ENCODE measurements at places on chromosomes 12 and 14.

- no peak for DNase-seq
Observed at GRCh38 chr12:113310489-113310888, 24.4 kb downstream of the SLC8B1 start.

DNA sequence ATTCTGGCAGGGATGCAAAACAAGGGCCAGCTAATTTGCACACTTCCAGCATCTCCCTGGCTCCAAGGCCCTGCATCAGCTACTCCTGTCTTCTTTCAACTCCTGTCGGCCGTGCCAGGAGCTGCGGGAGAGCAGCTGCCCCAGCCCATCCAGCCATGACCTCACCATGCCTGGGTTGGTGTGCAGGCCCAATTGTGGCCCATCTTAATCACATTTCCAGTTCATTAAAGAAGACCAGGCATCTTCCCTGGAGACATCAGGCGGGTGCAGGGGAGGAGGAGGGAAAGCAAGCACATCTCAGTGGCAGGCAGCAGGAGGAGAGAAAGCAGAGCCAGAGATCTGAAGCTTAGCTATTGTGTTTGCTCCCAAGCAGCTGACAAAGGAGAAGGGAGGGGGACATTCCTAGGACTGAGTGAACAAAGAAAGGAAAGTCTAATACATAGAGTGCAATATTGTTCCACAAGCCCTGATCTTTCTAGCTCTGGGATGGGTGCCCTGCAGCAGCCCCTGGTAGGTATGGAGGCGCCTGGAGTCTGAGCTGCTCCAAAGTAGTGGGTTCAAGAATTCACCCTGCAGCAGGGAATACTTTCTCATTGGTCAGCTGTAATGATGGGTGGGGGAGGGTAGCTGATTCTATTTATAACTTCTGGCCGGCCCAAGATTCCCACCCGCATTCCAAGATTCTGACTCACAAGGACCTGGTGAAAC, 40.1 kb downstream of the VWF start:
- DNase-seq = no peak

DNA sequence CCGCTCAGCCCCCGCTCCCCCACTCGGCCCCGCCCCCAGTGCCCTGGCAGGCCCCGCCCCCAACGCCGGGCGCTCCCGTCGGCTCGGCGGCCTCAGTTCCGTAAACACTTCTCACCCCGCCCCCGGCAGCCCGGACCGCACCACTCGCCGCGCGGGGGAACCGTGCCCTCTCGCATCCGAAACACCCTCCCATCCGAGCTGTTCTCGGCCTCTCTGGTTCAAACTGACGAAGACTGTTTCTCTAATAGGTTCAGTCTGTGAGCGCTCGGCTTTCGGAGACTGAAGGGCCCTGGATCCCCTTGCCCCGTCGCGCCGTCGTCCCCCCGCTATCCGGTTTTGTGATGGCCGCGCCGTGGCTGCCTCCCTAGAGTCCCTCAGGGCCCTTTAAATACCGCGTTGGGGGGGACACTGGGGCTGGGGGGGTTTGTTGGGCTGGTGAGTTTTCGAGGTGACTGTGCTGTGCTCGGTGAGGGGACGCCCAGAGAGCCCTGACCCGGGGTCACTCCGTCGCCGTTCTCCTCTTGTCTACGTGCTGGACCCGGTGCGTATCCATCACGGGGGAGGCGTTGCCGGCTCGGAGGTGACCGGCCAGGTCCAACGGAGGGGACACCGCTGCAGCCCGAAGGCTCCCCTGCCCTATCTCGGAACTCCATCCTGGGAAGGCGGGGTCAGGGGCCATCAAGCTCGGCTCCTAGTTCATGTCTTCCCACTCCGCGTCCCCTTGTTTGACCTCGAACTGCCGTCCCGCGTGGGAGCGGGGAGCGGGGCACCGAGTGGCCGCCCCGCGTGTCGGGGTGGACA, at the start of gene TCP11L2:
TSS of gene TCP11L2 (plus strand) at position 333 of the 801 bp plus-strand sequence. CDS start 8,343 bp downstream, outside the sequence.
- DNase-seq = peak; percentile 91

- no peak for DNase-seq
Observed at GRCh38 chr14:100669468-100669867, 57.2 kb upstream of the DLK1 start.

DNA sequence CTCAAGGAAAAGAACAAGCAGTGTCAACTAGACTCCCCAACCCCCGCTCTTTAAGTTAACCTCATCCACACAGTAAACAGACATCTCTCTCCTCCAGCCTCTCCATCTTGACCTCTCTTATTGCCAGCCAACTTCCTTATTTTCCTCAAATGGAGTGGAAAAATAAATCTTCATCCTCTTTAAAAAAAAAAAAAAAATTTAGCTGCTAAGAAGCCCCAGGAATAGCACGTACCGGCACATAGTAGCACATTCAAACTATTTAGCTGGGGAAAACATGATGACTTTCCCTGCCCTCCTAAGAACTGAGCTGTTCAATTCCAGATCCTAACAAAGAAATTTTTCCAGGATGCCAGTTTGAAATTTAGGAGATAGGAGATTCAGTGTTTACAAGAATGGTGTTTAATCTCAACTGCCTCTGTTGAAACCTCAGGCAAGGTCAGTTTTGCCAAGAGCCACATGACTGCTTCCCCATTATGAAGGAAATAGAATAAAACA, 90.8 kb downstream of the EPS8 start:
- DNase-seq = no peak

- DNase-seq = no peak
Observed at GRCh38 chr12:22416801-22417200, 82.3 kb upstream of the ST8SIA1 start.

DNA sequence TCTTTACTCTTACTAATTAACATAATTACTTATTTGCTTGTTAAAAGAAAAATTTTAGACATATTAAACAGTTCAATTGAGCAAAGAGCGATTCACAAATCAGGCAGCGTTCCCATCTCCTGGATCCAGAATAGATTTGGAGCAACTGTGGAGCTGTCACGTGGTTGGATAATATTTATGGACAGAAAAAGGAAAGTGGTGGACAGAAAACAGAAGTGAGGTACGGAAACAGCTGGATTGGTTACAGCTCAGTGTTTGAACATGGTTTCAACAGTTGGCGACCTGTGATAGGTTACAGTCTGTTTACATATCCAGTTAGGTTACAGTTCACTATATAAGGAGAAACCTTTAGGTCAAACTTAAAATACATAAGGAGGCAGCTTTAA, 19.7 kb upstream of the FAM234B start:
- no peak for DNase-seq

GRCh38 chr12:23014749-23015148, 389.8 kb downstream of the ETNK1 start:
- DNase-seq = no peak

DNA sequence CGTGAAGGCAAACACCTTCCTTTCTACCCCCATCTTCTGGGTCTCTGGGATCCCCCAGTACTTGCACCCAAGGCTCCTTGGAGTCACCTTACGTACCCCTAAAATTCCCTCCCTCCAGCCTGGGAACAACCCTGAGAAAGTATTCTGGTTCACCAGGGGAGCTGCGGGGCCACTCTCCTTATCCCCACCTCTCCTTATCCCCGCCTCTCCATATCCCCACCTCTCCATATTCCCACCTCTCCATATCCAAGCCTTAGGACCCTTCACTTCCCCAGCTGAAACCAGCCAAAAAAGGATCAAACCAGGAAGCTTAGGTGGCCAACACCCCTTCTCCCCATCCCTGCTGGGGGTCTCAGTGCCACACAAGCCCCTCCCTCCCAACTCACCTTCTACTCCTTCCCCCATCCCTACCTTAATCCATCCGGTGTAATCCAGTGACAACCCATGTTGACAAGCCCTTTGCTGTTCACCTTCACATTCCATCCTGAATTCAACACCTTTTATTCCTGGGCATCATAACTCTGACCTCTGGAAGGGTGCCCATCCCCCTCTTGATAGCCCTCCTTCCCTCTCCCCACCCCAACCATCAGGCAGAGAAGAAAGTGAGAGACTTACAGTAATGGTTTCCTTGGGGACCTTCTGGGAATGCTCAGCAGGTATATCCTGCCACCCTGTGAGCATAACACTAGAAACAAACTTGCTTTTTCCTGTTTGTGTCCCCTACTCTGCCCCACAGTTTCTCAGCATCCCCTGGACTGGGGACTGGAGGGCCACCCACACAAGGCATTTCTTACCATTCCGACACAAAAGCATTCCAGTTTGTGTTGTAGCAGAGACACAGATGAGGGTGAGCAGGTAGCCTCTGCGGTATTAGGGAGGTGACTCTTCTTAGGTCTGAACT, 1.6 kb upstream of the MSI1 start:
- DNase-seq = no peak

DNA sequence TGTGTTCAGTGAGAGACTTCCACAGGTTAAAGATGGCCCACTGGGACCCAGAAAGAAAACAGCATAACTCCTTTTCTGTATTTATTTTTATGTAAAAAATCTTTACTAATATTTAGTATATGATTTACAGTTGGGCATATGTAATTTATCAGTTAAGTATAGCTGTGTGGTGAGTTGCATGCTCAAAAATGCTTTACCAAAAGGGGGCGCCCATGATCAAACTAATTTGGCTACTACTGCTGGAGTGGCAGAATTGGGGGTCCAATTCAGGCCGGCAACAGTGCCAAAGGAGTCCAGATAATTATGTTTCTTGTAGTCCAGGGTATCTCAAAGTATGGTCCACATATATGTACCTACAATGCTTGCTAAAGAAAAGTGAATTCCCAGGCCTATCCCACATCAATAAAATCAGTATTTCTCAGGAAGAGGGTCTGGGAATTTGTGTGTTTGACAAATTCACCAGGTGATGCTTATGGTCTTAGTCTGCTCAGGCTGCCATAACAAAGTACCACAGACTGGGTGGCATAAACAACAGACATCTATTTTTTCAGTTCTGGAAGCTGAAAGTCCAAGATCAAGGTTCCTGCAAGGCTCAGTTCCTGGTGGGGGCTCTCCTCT, 152.0 kb downstream of the KTN1 start:
- peak; percentile 37 for DNase-seq

DNA sequence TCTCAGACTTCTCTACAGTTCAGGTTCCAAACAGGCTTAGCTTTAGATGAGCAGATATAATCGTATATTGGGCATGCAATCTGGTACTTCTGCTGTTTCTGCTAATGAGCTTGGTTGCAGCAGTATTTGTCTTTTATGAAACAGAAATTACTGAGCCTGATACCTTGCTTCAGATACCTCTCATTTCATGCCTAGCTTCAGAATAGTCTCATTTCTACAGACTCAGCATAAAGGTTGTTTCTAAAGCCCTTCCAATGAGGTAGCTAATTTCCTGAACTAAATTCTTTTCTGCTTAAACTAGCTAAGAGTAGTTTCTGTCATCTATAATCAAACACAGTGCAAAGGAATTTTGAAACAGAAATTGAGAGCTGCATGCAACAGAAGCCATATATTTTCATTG, 275.0 kb upstream of the KITLG start:
- no peak for DNase-seq

GRCh38 chr12:321606-322326, 59.1 kb upstream of the SLC6A13 start:
- DNase-seq = no peak

DNA sequence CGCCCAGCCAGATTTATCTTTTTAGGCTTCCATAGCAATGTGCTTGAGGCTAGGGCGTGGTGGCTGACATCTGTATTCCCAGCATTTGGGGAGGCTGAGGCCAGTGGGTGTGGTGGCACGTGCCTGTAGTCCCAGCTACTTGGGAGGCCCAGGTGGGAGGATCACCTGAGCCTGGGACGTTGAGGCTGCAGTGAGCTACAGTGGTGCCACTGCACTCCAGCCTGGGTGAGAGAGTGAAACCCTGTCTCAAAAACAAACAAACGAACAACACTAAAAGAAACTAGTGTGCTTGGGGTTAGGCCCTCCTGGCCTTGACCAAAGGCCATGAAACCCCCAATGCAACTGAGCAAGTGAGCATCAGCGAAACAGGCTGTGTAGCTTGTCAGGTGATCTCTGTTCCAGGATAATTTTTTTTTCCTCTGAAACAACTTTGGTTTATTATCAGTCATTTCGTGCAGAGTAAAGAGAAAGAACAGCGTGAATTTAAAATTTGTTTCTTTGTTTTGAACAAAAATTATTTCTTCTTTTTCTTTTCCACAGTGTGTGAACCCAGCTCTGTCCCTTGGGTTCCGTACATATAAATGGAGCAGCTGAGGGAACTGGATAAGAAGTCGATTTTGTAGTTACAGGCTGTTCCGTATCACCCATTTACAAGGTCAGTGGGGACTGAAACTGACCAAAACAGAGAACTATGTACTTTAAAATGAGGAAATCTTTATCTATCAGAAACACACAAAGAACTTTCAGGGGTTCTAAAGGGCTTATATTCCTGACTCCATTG, 8.8 kb upstream of the TUBA1C start:
- DNase-seq = no peak

DNA sequence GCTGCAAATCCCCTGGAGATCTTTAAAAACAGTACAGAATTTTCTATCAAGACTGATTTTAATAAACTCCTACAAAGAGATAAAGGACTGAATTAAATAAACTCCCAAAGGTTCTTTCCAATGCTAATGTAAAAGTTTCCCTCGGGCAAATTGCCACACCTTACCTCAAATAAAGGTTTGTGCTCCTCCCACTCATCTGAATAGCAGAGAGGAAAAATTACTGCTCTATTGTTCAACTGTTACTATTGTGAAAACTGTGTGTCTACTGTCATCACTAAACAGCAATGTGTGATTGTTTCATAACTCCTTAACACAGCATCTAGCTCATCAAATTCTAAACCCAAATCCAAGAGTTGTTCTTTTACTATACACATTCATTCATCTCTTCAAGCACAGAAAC, 3.2 kb downstream of the SPTLC2 start:
- no peak for DNase-seq

- DNase-seq = no peak
Observed at GRCh38 chr14:77892381-77892871, 92.5 kb downstream of the ADCK1 start.

DNA sequence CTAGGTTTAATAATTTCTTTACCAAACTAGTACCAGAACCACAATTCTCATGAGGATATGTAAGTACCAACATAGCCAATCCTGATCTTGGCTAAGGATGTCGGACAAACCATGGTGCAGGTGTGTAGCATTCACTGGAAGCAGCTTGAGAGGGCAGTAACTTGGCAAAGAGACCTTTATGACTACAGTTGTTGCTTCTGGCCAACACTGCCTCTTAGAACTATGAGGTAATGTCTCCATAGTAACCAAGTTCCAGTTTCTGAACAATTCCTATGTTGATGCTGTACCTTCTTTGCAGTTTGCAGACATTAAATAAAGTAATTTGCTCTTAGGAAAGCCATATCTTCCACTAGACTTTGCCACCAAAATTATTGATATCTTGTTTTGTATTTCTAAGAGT, at the start of gene LMNTD1:
TSS of gene LMNTD1 (minus strand) at position 186 of the 400 bp plus-strand sequence. CDS start 324 bp downstream, outside the sequence.
- DNase-seq = no peak

All from activated naive CD4-positive, alpha-beta T cell treated with anti-CD3 and anti-CD28 coated beads, Interleukin-2, amount 50 U/mL, for 16 hours (primary cell).